GM19239 (cell line): ENCODE measurements at places on chromosomes 13 and 19.
A peak's percentile ranks its signal among the peaks of the same experiment; 100 is the strongest.

DNA sequence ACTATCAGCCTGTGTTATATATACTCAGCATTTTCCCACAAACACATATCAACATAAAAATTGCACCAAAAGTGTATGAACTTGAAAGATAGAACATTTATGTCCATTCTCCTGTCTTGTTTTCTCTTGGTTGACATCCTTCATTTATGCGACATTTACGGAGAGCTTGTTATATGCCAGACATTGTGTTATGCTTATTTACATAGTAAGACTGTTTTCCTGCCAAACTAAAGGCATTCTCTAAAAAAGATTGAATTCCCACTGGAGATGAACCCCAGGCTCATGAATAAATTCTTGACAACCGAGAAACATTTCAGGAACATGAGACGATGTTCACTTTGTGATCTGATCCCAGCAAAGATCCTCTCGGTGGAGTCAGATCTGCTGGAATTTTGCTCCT lies 131.0 kb downstream of the RAP2A start:
- DNase-seq, result no peak

- DNase-seq, result no peak
Measured at GRCh38 chr19:16801600-16802013, 27.6 kb upstream of the SIN3B start.

GRCh38 chr13:81017513-81018152 lies 676.7 kb upstream of the SPRY2 start:
- DNase-seq, result peak; percentile 9

DNA sequence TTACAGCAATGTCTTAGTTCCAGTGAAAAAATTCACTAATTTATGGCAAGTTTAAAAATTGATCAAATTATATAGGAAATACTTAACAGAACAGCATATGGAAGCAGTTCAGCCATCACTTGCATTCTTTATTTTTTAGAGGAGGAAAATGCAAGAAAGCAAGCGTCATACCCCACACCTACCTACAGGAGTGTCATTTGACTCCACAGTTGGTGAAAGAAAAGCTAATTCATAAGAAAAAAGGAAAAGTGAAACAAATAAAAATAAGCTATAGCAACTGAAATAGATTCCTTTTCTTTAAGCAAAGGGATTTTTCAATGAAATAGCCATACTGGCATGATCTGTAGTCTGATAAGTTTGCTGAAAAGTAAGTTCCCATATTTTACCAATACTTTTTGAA lies 111.0 kb downstream of the DOCK9 start:
- no peak for DNase-seq

GRCh38 chr19:57410877-57411671 lies at the start of gene ZNF17:
TSS of gene ZNF17 (plus strand) at chr19:57411161. CDS start at chr19:57413616, 2,455 bp downstream.
- DNase-seq, result peak; percentile 91
